Left forelimb (tissue), 1 donor: ENCODE measurements at places on chromosomes 2 and 18.

DNA sequence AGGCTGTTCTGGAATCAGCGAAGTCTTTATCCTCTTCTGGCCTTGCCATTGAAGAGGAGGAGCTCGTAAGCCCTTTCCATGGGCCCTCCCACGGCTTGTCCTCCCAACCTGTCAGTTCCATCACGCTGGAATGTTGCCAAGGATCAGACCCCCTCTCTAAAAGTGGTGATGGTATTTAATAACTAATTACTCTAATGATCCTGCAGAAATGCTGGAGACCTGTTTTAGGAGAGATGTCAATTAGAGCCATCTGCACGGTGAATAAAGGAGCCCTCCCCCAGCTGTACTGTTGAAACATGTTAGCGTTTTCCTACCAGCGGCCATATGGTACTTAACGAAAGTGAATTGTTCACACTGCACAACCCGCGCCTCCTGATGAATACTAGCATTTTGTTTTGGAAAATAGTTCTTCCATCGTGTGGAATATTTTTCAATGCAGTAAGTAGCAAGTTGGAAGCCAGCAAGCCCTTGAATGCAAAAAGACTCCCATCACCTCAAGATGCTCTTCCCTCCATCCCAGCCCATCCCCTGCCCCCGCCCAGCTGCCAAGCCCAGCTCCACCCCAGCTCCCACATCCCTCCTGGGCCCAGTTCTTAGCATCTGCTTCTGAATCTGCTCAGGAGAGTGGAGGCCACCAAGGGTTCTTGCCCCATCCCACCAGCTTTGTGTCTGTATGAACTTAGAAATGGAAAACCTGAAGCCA is 145.4 kb downstream of the KLHL29 start:
- DNase-seq: no peak

DNA sequence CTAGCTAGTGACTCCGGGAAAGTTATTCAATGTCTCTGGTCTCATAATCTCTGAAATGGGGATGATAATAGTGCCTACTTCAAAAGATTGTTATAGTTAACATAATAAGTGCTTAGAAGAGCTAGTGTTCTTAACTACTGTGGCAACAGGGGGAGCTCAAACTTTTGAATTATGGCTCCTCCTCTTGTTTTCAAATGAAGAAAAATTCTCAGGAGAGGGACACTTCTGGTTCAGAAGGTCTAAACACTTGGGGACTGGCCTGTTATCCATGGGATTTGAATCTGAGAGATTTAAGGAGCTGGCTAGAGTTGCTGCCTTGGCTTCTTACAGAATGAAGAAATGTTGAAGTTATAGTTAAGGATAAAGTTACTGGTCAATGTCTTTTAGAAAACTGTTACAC is 92.2 kb upstream of the ITGB6 start:
- DNase-seq: no peak

- no peak for DNase-seq
These were observed 87.3 kb downstream of the ANTXR1 start for GRCh38 chr2:69100220-69100723.

DNA sequence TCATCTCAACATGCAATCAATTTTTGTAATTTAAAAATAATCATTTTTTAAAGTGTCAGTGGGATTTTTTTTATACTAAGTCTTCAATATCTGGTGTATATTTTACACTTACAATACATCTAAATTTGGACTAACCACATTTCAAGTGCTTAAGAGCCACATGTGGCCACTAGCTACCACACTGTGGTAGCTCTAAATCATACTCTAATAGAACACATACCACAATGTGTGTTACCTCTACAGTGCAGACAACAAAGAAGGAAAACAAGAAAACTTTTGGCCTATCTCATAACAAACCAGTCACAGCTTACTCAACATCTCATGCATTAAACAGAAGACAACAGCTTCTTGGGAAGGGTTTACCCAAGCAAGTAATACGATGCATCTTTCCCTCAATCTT is 24.5 kb downstream of the PIAS2 start:
- no peak for DNase-seq

DNA sequence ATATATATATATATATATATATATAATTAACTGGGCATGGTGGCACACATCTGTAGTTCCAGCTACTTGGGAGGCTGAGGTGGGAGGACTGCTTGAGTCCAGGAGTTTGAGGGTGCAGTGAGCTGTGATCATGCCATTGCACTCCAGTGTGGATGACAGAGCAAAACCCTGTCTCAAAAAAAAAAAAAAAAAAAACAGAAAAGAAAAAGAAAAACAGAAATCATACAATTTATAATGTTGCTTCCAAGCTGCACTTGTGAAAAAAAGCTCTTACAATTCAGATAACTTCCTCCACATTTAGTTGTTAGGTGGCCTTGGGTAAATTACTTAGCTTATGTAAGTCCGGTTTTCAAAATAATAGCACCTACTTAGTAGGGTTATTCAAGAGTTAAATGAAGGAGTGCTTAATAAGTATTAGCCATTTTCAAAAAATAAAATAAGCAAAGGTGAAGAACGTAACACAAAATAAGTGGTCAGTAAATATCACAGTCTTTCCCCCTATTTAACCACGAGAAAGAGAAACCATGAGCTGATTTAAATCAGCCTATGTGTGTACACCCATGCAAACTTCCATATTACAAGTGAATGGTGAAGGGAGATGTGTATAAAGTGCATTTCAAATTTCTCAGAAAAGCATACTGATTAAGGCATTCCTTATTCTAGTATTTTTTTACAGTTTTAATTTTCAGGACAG is 2.3 kb downstream of the WIPF1 start:
- DNase-seq: no peak

GRCh38 chr2:63050334-63051041 is at the start of gene OTX1:
OTX1 (plus strand) TSS chr2:63050830; CDS start chr2:63052991, 2,161 bp downstream.
- peak; percentile 70 for DNase-seq

- no peak for DNase-seq
These were observed 28.8 kb upstream of the TSPYL6 start for GRCh38 chr2:54284826-54285225.

GRCh38 chr2:3246928-3247714 is 130.5 kb downstream of the EIPR1 start:
- DNase-seq: no peak

DNA sequence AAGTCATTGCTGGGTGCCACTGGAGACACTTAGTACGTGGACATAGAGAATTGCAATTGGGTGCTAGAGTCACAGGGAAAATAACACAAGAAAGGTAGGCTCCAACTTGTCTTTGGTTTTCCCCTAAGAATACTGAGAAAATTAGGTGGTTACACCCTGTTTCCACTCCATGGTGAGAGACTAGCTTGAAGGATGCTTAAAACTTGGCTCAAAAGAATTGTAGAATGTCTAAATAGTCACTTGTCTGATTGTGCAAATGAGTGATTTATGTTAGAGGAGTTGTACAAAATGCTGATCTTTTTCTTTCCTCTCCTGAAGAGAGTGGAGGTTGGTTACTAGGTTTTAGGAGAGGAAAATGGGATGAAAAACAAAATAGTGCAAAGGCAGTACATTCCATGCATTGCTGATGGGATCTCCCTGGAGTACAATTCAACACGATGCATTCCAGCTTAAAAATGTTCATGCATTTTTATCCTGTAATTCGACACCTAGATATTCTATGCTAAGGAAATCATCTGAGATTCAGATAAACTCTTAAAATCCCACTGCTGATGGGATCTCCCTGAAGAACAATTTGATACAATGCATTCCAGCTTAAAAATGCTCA is 2.2 kb upstream of the SERPINB12 start:
- DNase-seq: no peak

DNA sequence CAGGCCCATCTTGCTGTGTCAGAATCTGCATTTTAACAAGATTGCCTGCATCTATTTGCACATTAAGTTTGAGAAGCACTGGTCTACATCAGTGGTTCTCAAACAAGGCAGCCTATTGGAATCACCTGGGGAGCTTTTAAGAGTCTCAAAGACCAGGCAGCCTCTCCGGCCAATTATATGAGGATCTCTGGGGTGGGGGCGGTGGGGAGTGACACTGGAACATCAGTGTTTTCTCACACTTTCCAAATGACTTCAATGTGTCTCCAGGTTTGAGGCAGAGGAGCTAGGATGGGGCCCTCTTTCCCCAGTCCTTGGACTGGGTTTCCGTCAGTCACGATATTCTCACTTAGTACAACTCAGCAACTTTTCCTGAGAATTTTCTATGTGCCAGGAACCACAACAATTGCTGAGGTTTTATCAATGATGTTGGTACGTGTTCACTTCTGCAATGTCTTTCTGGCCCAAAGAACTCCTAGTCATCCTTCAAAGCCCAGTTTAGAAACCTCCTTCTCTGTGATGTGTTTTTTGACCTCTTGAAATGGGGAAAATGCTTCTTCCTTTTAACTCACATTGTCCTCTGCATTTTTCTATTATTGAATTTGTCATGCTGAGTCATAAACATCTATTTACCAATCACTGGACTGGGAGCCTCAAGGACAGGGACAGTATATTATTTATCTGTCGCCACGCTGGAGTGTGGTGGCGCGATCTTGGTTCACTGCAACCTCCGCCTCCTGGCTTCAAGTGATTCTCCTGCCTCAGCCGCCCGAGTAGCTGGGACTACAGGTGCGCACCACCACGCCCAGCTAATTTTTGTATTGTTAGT is 130.9 kb downstream of the MYCN start:
- no peak for DNase-seq

- DNase-seq: no peak
These were observed 171.8 kb downstream of the ICOS start for GRCh38 chr2:204108330-204108751.

GRCh38 chr2:65724752-65725151 is 292.4 kb upstream of the SPRED2 start:
- DNase-seq: no peak

DNA sequence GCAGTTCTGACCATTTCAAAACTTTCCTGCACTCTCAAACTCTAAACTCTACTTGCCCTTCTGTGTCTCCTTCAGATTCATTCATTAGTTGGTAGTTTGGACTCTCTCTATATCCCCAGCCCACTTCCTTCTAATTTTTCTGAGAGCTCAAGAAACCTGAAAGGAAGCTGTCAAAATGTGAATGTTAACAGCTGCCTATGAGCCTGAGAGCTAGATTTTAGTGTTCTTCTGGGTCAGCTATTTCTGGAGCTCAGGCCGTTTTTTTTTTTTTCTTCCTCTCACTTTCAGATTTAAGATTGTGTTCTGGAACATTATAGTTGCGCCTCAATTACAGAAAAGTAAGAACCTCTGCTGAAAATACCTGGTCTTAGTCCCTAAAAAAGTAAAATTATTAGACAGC is 73.1 kb downstream of the RTN4 start:
- DNase-seq: no peak

DNA sequence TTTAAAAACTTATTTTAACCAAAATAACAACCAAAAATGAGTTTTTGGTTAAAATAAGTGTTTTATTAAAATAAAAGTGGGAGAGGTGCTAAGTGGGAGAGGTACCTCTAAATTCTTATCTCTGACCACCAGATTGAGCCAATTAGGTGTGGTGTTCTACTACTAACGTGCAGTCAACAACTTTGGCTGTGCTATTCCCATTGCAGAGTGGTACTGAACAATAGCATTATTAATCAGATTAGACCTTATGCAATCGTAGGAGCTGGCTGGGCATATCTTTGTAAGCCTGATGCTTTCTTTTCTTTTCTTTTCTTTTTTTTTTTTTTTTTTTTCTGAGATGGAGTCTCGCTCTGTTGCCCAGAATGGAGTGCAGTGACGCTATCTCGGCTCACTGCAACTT is 38.9 kb downstream of the RAB27B start:
- no peak for DNase-seq

GRCh38 chr2:178947006-178947405 is 102.9 kb downstream of the CCDC141 start:
- DNase-seq: no peak

DNA sequence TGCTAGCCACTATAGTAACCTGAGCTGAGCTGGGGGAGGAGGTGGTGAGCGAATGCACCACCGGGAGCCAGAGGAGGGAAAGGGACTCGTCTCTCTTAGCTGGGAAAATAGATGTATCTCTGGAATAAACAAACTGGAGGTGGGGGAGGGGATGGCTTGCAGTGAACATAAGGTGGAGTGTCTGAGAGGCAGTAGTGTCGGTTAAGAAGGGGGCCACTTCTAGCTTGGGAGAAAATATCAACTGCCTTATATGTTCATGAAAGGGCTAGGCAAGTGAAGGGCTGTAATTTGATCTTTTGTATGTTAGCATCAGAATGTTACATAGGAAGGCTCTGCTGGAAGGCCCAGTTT is 2.2 kb downstream of the SETBP1 start:
- no peak for DNase-seq

DNA sequence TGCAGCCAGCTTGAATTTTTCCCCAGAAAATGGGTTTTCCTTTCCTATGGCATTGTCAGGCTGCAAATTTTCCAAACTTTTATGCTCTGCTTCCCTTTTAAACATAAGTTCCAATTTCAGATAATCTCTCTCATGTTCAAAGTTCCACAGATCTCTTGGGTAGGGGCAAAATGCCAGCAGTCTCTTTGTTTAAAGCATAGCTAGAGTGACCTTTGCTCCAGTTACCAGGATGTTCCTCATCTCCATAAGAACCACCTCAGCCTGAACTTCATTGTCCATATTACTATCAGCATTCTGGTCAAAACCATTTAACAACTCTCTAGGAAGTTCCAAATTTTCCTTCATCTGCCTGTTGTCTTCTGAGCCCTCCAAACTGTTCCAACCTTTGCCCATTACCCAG is 68.3 kb downstream of the SGPP2 start:
- DNase-seq: no peak
